ENCODE measurements at places on chromosomes 6 and 20.

DNA sequence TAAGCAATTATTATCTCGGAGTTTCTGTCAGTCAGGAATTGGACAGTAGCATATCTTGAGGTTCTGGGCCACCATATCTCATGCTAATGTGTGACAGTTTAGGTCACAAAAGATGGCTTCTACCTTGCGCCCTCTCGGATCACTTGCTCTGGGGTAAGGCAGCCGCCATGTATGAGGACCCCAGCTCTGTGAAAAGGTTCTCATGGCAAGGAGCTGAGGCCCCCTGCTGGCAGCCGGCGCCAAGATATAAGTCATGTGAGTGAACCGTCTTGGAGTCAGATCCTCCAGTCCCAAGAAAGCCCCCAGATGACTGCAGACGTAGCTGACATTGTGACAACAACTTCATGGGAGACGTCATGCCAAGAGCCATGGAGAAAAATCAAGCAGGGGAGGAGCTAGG, 670.8 kb downstream of the KIF16B start:
- no peak for DNase-seq

DNA sequence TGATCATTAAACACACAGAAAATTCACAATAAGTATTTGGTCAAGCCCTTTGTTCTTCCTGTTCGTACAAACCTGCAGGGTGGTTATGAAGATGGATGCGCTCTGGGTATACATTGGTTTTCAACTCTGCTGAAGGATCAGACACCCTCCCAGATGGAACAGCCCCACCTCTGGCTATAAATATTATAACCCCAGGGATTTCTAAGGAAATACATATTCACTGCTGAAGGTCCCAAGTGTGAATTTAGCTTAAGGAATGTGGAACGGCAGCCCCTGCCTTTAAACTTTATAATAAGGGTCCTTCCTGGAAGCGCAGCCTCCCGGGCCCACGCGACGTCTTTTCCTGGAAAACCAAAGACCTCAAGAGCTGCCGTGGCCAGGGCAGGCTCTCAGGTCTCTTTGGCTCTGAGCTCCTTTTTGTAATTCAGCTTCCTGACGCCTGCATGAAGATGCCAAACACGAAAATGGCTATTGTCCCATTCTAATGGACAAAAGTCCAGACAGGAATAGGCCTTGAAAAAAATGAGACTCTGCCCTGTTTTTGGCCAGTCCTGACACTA, 172.4 kb upstream of the SSTR4 start:
- no peak for DNase-seq

GRCh38 chr6:75524322-75524972, 30.8 kb upstream of the FILIP1 start:
- no peak for DNase-seq

DNA sequence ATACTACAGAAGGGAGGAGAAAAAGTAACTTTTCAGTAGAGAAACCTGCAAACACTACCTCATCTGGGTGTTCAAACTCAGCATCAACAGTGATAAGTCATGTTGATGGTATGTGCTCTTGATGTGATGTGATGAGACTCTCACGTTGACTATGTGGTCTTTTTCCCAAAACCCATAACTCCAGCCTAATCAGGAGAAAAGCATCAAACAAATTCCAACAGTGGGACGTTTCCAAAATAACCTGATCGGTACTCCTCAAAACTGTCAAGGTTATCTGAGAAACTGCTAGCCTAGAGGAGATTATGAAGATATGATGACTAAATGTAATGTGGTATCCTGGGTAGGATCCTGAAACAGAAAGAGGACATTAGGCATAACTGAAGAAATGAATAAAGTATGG, 41.9 kb upstream of the TAB2 start:
- no peak for DNase-seq

GRCh38 chr20:13264907-13265306, 43.8 kb downstream of the ISM1 start:
- DNase-seq = no peak

GRCh38 chr6:129709196-129709768, 695 bp downstream of the ARHGAP18 start:
- DNase-seq = no peak

- DNase-seq = no peak
Observed at GRCh38 chr6:92779746-92780145, 639.6 kb downstream of the EPHA7 start.

GRCh38 chr6:63872233-63872632, 236.6 kb downstream of the PHF3 start:
- no peak for DNase-seq

- DNase-seq = no peak
Observed at GRCh38 chr20:58810116-58810878, 40.4 kb downstream of the GNAS-AS1 start.

DNA sequence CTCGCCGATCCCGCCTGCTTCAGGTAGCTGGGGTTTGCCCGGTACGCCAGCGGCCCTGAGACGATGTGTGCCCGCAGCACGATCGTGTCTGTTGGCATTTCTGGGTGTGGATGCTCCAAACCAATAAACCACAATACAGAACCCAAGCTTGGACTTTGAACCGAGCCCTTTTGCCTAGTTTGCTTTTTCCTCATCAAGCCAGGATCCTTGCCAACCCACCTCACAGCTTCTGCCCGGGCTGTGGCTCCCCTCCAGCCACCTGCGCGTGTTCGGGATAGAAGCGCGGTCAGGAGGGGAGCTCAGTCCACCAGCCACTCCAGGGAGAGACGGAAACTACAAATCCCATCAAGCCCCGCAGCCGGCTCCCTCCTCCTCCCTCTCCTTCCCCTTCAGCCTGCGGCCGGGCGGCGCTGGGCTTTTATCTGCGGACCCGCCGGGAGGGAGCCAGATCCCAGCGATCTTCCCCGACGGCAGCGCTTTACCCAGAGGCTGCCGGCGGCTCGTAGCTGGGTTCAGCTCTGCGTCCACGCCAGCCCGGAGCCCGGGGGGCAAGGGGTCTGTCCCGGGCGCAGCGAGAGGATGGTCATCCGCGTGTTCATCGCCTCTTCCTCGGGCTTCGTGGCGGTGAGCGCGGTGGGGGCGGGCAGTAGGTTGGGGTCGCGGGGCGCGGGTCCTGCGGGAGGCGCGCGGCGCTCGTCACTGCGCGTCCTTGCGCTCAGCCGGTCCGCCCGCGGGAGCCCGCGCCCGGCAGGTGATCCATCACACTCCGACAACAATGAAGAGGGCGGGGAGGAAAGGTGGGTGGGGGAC, at the start of gene SH3BGRL2:
Gene SH3BGRL2 (plus strand): TSS at position 447 of the 810 bp plus-strand sequence. CDS start 133 bp downstream, at position 580.
- no peak for DNase-seq

GRCh38 chr20:46289432-46289831, 18.9 kb downstream of the CDH22 start:
- DNase-seq = no peak

DNA sequence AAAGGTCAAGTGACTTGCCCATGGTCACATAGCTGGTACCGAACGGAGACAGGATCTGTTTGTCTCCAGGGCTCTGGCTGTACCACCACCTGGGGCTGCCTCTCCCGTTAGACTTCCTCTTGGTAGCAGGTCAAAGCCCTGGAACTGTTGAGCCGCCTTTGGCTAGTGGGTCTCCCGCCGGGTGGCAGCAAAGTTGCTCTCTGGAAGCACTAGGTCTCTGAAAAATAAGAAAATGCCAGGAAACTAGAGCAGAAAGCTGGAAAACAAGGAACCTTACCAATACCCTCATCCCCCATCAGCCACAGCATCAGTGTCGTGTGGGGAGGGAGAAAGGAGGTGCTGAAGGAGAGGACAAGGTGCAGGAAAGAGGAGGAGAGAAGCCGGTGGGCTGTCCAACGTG, 291.0 kb upstream of the SUPT3H start:
- DNase-seq = no peak

- no peak for DNase-seq
Observed at GRCh38 chr20:46050444-46050843, 21.4 kb downstream of the SLC12A5 start.

- no peak for DNase-seq
Observed at GRCh38 chr6:13390658-13391057, 62.3 kb upstream of the TBC1D7 start.

GRCh38 chr6:72941263-72941662, 284.0 kb downstream of the KHDC1L start:
- no peak for DNase-seq

GRCh38 chr6:21912151-21912832, 318.7 kb downstream of the SOX4 start:
- DNase-seq = no peak

DNA sequence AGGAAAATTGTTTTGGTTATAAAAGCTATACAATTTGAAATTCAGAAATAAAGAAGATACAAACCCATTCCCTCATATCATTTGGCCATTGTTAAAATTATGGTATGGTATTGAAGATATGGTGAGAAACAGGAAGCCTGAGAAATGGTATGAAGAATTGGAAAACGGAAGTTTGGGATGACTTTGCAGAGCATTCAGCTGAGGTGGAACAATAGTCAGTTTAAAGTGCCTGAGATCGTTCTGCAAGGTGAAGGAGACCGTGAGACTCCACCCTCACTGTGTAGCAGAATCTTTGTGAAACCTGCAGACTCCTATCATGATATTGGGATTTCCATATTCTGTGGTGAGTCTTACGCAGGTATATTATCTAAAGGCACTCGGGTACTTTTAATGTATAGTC, 97.3 kb downstream of the ADGRB3 start:
- no peak for DNase-seq

DNA sequence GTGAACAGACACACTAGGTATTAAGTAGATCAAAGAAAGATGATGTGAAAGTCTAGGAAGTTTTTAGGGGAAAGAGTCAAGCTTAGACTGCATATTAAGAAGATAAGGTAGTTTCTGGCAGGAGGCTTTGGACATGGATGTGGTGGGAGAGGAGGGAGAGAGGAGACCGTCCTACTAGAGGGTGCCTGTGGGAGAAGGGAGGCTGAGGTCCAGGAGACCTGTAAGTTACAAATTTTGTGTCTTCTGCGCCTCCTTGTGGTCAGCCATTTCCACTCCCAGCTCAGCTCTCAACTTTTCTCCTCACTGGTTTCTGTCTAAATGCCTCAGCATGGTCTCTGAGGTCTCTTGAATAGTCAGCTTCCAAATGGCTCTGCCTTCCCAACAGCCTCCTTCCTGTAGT, 193.5 kb downstream of the UNC5CL start:
- no peak for DNase-seq

GRCh38 chr6:148200781-148201180, 141.9 kb upstream of the SASH1 start:
- no peak for DNase-seq

- DNase-seq = no peak
Observed at GRCh38 chr6:52552278-52552643, 24.6 kb downstream of the TRAM2 start.

DNA sequence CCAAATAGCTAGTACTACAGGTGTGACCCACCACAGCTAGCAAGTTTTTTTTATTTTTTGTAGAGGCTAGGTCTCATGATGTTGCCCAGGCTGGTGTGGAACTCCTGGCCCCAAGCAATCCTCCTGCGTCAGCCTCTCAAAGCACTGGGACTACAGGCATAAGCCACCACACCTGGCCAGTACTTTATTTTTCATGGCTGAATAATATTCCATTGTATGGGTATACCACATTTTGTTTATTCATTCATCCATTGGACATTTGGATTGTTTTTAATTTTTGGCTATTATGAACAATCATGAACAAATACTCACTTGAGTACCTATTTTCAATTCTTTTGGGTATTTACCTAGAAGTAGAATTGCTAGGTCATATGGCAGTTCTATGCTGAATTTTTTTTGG, 7.0 kb upstream of the NXT1 start:
- no peak for DNase-seq

GRCh38 chr6:6820641-6821238, 232.2 kb downstream of the LY86 start:
- DNase-seq = no peak

GRCh38 chr6:31157513-31158139, at the start of gene CCHCR1:
TSS of gene CCHCR1 (minus strand) at chr6:31157802. CDS start at chr6:31157600, 202 bp downstream.
- DNase-seq = no peak

DNA sequence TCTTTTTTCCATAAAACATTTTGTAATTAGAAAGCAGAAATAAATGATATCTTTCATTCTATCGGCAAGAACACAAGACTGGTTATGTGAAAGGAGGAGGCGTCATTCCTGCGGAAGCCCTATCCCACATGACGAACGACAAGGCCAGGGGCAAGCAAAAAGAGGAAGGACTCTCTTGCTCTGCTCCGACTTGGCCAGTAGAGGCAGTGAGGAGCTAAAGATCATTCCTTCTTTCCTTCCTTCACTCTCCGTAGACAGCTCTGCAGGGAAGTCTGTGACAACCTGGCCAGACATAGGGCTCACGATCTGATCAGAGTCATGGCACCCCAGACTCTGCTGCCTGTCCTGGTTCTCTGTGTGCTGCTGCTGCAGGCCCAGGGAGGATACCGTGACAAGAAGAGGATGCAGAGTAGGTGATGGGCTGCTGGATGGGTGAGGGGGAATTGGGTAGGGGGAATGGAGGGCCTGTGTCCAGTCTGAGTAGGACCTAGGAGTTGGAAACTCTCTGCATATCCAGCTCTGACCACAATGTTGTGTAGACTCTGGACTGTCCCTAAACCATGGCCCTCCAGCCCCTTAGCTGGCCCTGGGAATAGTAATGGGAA, at the start of gene WFDC10A:
Gene WFDC10A (plus strand): TSS at position 244 of the 605 bp plus-strand sequence. CDS start 75 bp downstream, at position 319.
- no peak for DNase-seq

DNA sequence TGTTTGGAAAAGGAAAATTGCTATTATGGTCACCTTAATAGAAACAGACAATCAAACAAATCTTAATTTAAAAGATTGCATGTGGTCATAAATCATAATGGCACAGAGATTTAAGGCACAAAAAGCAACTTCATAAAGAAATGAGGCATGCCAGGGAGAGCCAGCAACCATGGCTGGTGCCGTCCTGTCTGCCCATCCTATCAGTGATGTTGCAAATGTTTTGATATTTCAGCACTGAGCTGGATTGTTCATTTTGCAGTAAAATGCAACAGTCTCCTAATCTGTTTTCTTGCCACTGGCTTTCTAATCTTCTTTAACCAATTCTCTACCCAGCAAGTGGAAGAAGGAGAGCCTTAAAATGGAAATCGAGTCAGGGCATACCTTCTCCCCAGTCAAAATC, 249.8 kb downstream of the SAMD5 start:
- DNase-seq = no peak

- no peak for DNase-seq
Observed at GRCh38 chr6:167745670-167746389, 80.9 kb upstream of the AFDN start.

- no peak for DNase-seq
Observed at GRCh38 chr6:7561153-7561964, 19.9 kb downstream of the DSP start.

- no peak for DNase-seq
Observed at GRCh38 chr6:5206920-5207561, 53.7 kb downstream of the LYRM4 start.

- DNase-seq = no peak
Observed at GRCh38 chr6:68891419-68891818, 256.3 kb downstream of the ADGRB3 start.

GRCh38 chr6:37791156-37791919, 28.2 kb upstream of the ZFAND3 start:
- peak; percentile 76 for DNase-seq

DNA sequence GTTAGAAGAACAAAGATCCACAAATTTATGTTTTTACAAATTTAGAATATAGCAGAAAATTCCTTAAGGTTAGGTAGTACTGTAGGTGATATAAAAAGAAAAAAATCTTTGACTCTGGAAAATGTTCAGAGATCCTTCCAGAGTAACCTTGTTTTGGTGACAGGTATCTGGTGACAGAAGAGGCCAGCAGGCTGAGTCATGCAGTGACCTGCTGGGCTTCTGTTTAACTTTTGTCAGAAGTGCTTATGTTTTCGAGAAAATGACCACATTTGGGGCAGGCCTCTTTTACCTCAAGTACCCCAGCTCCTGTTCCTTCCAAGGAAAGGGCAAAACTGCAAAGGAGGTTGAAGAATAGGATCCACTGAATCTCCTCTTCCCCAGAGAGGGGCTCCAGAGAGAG, 10.5 kb upstream of the CLDN20 start:
- no peak for DNase-seq
